ENCODE measurements at places on chromosomes 3 and 15. TPM values are rescaled to one million over a fixed set of nuclear protein-coding genes. Genes with fewer than 3 reads are reported as not detected.

- no peak for DNase-seq
Measured at GRCh38 chr3:166554023-166554422, 716.8 kb upstream of the BCHE start.

The P3H2 gene
- total RNA-seq, result 1.7 TPM

- no peak for DNase-seq
Measured at GRCh38 chr3:40623567-40623966, 98.8 kb downstream of the ZNF621 start.

The MYH15 gene
- 0.29 TPM for total RNA-seq

- DNase-seq, result peak; percentile 50
Measured at GRCh38 chr15:75696854-75697259, 15.8 kb downstream of the CSPG4 start.

The CADPS gene
- total RNA-seq, result 64.2 TPM

The TTC23 gene
- total RNA-seq, result 16.8 TPM

GRCh38 chr15:39774688-39775267 is 7.9 kb downstream of the FSIP1 start:
- no peak for DNase-seq

DNA sequence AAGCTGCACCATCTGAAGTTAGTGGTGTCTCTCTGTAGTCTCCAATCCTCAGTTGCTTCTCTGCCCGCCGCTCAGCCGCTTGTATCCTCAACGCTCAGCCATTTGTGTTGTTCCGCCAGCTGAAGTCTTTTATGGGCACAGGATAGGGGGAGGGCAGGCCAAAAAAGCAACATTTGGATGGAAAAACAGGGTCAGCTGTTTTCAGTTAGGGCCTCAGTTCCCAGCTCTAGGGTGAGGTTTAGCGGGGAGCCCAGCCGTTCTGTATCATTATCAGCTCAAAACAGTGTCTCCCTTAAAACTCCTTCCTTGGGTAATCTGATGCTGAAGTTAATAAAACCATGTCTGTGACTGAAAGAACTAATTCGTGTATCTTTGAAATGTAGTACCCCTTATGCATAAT is 329.5 kb upstream of the AZI2 start:
- DNase-seq, result no peak

The SERPINI1 gene
- 3.0 TPM for total RNA-seq

DNA sequence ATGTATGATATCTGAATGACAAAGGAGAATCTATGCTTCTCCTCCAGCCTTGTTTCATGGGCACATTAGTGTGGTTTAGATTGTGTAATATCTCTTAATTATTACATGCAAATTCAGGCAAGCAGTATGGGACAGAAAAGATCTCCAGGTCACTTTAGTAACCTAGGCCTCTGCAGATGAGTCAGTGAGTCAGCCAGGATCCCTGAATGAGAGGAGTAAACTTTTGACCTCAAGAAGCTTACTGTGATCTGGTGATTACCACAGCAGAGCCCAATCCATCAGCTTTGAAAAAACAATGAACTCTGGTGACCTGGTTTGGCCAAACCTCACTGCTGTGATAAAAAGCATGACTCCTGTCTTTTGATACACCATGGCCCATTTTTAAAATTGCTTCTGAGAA is 107.8 kb downstream of the LRRN1 start:
- no peak for DNase-seq

The CHAC1 gene
- 1.6 TPM for total RNA-seq

DNA sequence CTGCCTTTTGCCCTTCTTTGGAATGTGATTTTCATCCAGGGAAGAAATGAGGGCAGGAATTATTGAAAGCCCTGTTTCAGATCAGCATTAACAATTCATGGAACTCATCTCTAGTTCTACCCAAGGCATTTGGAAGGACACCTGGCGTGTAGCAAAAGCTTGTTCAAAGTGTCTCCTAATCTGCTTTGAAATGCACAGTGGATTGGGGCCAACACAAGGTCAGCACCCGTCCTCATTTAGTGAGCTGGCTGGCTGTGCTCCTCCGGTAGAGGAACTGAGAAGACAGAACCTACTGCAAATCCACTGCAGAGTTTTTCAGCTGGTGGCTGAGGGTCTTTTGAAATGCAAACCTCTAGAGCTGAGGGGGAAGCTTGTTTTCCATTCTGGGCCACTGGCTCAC is 141.6 kb upstream of the STT3B start:
- no peak for DNase-seq

The SSUH2 gene
- total RNA-seq, result 0.62 TPM

DNA sequence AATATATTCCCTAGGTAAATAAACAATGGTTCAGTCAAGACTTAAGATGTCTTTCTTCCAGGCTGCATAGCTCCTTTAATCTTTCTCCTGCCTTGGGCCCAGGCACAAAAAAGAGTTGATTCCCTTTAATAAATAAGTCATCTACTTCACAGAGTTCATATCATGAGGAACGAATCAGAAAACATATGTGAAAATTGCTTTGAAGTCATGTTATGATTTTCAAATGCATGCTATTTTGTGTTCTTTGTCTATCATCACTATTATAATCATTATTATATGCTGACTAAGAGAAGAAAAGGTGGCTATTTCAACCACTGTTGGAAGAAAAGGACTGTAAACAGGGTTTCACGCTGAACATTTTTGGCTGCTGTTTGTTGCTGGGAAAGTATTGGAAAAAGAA is 70.4 kb downstream of the LSAMP start:
- no peak for DNase-seq

GRCh38 chr15:33107950-33108349 is 86.6 kb downstream of the FMN1 start:
- DNase-seq, result no peak

GRCh38 chr3:52056521-52056967 is at the start of gene DUSP7:
DUSP7 (minus strand) TSS chr3:52056571; CDS start chr3:52056366, 205 bp downstream.
- DNase-seq, result peak; percentile 93

The ATP6V1A gene
- total RNA-seq, result 24.0 TPM

GRCh38 chr3:183540501-183541234 is 14.8 kb downstream of the KLHL6 start:
- no peak for DNase-seq
